ENCODE measurements at places on chromosomes 6 and 20.

DNA sequence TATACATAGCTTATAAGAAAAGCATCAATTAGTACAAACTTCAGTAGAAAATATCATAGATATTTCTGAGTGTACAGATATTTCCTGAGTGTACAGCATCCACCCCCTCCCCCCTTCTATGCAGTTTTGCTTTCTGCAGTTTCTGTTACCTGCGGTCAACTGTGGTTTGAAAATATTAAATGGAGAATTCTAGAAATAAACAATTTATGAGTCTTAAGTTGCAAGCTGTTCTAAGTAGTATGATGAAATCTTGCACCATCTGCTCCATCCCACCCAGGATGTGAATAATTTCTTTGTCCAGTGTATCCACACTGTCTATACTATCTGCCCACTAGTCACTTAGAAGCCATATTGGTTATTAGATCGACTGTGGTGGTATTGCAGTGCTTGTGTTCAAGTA is 15.8 kb upstream of the GPR63 start:
- no peak for DNase-seq

DNA sequence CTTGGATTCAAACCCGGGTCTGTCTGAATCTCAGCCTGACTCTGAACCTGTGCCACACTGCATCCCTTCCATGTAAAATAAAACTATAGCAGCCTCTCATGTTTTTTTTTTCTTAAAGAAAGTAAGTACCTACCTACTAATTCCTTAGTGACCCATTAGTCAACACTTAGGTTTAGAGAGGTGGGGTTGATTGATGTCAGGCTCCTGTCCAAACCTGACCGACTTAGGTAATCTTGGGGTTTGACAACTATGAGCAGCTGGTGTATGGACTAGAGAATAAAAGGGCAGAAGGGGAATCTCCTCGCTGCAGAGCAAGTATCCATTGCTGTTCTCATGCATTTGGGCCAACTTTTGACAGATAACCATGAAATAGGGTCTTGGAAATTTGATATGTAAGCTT is 6.5 kb downstream of the NKAIN2 start:
- no peak for DNase-seq

GRCh38 chr6:37838219-37838921 is 18.8 kb downstream of the ZFAND3 start:
- no peak for DNase-seq

GRCh38 chr20:31698803-31699718 is 23.6 kb downstream of the BCL2L1 start:
- no peak for DNase-seq

- no peak for DNase-seq
These were observed 13.7 kb downstream of the SPATA2 start for GRCh38 chr20:49901588-49901987.

GRCh38 chr6:25013246-25013645 is 77.5 kb upstream of the RIPOR2 start:
- no peak for DNase-seq

DNA sequence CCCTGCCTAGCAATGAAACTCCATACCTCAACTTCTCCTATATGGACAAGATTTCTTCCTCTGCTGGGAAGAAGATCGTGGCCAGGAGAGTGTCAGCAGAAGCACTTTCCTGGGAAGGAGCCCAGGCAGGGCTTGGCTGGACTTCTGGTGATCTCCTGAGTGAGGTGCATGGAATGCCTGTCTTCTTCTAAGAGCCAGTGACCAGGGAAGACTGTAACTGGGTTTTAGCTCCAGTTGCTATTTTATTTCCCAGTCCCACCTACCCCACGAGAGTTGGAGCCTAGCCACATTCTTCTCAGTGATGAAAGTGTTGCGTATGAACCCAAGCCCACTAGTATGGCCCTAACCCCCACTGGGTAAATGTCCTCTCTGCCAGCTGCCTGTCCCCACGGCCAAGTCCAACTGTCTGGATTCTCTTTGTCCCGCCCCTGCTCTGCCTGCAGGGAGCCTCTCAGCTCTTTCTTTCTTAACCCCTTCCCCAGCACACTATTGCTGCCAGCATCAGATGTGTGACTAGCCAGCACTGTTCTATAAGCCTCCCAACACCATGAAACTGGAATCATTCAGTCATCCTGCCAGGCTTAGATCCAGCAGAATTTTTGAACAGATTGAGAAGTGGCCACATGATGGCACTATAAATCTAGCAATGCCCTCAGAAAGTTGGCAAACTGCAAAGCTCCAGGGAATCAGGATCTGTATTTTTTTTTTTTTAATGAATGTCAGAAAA is 69.8 kb upstream of the FAM184A start:
- no peak for DNase-seq
